ENCODE measurements at places on chromosomes 13 and 19.

DNA sequence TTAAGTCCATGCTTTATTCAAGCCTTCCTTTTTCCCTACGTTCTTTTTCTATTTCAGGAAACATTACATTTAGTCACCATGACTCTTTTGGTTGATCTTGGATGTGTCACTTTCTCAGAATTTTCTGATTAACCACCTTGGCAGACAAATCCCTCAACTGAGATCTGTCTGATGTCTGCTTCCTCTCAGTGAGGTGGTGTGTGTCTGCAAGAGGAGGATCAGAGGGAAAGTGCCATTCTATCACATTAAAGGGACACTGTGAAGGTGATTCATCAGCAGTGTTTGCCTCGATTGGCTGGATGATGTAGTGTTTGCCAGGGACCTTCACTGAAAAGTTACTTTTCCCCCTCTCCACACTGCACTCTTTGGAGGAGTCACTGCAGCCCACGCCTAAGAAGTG is 3.0 kb upstream of the CCNP start:
- DNase-seq = no peak

DNA sequence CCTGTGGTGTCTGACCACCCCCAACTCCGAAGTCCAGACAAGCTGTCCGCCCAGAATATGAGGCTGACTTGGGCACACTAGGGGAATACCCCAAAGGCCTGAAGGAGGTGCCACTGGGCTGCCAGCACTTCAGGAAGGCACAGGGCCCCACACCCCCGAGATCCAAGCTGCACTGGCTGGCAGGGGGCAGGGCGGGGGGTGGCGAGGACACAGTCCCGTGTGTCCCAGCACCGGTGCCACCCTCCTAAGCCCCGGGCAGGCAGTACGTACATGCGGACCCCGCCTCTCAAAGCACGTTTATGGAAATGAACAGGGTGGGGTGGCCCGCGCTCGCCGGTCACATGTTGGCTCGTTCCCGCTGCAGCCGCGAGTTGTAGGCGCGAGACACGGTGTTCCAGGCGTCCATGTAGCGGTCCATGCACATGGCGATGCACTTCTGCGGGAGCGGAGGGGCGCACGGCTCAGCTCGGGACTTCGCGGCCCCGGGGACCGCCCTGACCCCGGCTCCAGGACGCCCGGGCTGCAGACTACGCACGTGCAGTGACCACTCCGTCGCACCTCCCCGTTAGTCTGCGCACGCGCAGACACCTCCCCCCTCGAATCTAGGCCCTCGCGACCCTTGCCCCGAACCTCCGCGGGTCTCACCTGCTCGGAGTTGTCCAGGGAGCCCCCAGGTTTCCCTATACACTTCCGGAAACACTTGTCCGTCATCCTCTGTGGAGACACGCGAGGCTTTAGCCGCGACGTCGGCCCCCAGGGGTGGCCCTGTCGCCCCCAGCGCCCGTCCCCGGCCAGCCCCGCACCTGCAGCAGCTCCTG is 566 bp downstream of the TIMM13 start:
- no peak for DNase-seq

DNA sequence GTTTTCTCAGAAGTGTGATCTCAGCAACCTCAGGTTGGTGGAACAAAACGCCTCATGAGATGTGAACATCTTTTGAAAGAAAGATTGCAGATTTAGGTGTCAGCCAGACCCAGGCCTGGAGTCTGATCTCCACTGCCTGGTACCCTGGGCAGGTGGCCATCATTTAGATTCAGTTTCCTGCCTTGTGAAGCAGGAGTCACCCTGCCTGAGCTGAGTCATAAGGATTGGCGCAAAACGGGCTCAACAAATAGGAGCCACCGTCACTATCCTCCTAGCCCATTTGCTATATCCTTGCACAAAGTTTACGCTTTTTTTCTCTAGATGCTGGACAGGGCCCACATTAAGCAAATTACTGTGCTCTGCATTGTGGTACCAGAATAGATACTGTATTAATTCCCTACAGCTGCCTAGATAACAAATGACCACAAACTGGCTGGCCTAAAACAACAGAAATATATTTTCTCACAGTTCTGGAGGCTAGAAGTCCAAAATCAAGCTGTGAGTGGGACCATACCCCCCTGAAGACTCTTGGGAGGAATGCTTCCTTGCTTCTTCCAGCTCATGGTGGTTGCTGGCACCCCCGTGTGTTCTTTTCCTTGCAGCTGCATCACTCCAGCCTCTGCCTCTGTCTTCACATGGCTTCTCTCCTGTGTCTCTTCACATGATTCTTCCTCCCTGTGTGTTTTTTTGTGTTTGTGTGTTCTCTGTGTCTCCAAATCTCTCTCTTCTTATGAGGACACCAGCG is 38.2 kb downstream of the TNFSF11 start:
- DNase-seq = no peak

GRCh38 chr19:4832776-4833175 is 1.3 kb upstream of the TICAM1 start:
- no peak for DNase-seq

GRCh38 chr13:46908501-46908900 is 11.6 kb upstream of the HTR2A start:
- no peak for DNase-seq

DNA sequence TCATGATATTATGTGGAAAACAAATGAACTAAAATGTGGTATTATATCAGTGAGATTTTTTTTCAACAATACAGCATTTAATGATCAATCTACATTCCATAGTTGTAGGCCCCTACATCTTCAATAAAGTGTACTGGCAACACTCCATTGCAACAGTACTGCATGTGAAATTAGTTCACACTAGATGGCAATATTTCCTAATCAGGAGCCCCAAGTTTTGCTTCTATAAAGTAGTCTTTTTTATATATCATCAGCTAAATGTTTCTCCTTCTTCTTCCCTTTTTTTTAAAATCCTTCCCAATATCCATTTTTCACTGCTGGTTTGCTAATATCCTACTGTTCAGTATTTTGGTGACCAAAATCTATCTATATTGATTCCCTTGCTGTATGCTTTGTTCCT is 528.3 kb upstream of the ATXN8OS start:
- DNase-seq = no peak

GRCh38 chr13:24270639-24271141 is 38.7 kb upstream of the C1QTNF9 start:
- DNase-seq = no peak

- DNase-seq = no peak
Observed at GRCh38 chr13:100045355-100045754, 43.5 kb upstream of the PCCA start.

DNA sequence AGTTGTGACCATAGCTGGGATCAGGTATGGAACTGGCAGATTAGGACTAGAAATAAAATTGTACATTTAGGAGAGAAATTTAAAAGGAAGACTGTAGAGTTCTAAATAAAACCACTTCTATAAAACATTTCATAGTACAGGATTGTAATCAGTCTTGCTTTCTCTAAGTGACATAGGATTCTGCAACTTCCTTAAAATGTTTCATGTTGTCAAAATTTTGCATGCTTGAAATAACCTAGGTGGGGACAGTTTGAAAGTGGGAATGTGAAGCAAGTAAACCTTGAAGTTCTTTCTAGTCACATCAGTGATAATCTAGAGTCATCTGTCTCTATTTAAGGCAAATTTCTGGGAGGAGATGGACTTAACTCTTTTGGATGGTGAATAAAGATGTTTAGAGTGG is 6.7 kb downstream of the TM9SF2 start:
- no peak for DNase-seq

DNA sequence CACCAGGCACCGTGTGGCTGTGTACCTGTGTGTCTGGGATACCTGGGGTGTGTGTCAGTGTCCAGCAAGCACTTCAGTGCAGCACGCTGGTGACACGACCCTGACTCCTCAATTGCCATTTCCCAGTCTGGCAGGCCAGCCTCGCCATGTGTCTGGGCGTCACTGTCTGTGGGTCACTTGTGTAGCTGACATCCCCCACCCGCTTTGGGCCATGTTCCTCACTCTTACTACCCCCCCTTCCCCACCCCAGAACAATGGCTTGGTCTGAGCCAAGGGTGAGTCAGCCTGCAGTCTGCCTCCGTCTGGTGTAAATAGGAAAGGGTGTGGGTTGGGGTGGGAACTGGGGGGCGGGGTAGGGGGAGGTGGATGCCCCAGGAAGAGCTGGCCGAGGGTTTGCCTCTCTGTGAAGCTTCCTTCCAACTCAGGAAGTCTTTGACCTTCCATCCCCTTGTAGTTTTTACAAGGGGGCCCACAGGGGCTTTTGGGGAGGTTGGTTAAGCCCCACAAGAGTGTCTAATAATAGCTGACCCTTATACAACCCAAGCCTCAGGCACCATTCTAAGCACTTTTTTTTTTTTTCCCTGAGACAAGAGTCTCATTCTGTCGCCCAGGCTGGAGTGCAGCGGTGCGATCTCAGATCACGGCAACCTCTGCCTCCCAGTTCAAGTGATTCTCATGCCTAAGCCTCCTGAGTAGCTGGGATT is 17.6 kb downstream of the NOVA2 start:
- DNase-seq = no peak

DNA sequence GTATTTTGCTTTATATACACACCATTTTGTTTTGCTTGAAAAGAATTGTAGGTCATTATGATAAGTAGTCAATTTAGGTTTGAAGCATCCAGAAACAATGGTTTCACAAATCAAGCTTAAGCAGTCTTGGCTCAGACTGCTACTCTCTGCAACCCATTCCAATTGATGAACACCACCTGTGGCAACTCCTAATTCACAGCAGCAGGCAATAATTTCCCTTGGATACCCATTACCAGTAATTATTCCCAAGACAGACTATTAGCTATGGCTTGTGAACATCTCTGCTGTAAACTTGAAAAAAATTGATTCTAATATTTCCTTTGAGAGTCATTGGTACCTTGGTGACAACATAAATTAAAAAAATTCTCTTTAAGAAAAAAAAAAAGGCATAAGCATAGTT is 299.3 kb upstream of the SLITRK6 start:
- DNase-seq = no peak

GRCh38 chr19:2733930-2734588 is 5.8 kb downstream of the SLC39A3 start:
- DNase-seq = no peak

- no peak for DNase-seq
Observed at GRCh38 chr13:89832827-89833226, 1514.7 kb upstream of the MIR17HG start.

DNA sequence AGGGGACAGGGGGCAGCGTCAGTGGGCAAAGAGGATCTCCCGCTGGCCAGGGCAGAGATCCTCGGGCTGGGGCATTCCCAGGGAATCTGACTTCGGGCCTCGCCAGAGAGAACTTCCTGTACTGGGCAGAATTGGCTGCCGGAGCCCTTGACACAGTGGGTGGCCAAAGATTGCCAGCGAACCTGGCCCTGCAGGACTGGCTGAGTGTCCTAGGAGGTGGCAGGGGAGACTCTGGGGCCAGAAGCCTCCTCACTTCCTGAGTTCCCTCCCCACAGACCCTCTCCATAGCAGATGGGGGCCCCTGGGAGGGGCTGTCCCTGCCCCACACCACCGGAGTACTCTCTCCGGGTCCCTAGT is 19.3 kb downstream of the DPP9 start:
- DNase-seq = no peak

- DNase-seq = no peak
Observed at GRCh38 chr13:38693641-38694040, 6.8 kb downstream of the FREM2 start.

DNA sequence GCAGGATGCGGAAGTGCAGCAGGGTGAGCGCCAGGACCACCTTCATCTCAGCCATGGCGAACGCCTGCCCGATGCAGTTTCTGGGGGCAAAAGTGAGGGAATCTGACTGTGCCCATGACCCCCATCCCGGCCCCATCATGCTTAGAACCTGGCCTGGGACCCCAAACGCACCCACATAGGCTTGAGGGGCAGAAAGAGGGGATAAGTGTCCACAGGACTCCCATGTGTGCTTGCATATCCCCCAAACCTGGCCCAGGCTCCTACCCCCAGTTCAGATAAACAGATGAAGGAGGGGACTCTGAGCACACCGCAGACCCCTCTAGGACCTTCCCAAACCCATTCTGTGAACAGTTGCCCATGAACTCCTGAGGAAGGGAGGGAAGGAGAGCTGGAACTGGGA is 16.0 kb upstream of the CYP4F2 start:
- DNase-seq = no peak

GRCh38 chr13:44755872-44756271 is 179.7 kb upstream of the TSC22D1 start:
- DNase-seq = no peak

- no peak for DNase-seq
Observed at GRCh38 chr19:30328096-30328495, 44.1 kb upstream of the ZNF536 start.
